ENCODE measurements at places on chromosomes 2 and 18.

DNA sequence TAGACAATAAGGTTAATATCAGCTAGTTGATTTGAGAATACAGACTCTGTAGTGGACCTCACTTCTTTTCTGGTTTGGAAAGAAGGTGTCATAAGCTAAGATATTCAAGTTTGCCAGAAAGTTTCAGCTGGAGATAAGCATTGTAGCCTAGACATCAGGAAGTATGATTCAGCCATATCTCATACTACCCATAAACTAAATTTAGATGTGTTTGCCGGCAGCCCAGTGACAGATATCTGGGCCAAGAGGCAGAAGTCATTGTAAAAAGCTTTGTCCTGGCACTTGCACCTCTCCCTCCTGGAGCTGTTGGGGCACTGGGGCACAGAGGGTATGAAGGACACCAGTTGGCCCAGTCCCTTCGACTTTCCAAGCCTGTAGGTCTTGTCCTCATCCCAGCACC is 128.0 kb downstream of the EPHA4 start:
- no peak for DNase-seq

GRCh38 chr2:98713332-98714015 is 17.5 kb downstream of the MGAT4A start:
- DNase-seq = no peak

- no peak for DNase-seq
These were observed 11.9 kb upstream of the NT5DC4 start for GRCh38 chr2:112708968-112709367.

DNA sequence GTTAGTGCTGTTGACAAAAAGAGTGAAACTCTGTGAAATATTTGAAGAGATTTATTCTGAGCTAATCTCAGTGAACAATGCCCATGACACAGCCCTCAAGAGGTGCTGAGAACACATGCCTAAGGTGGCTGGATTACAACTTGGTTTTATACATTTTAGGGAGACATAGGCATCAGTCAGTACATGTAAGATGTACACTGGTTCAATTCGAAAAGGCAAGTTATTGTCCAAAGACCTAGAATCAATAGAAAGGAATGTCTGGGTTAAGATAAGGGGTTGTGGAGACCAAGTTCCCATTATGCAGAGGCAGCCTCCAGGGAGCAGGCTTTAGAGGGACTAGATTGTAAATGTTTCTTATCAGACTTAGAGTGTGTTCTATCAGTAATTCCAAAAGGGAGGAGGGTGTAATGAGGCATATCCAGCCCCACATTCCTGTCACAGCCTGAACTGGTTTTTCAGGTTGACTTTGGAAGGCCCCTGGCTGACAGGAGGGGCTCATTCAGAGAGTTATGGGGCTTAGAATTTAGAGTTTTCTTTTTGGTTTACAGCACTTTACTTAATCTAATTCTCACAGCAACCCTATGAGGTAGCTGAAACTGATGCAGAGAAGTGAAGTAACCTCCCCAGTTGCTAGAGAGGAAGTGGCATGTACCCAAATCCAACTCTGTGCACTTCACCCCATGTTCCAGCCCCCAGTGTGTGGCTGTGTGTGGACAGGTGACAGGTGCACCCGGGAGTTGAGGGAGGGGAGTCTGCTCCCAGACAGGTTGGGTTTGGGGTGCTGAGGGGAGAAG is 28.3 kb upstream of the ASAP2 start:
- DNase-seq = no peak

DNA sequence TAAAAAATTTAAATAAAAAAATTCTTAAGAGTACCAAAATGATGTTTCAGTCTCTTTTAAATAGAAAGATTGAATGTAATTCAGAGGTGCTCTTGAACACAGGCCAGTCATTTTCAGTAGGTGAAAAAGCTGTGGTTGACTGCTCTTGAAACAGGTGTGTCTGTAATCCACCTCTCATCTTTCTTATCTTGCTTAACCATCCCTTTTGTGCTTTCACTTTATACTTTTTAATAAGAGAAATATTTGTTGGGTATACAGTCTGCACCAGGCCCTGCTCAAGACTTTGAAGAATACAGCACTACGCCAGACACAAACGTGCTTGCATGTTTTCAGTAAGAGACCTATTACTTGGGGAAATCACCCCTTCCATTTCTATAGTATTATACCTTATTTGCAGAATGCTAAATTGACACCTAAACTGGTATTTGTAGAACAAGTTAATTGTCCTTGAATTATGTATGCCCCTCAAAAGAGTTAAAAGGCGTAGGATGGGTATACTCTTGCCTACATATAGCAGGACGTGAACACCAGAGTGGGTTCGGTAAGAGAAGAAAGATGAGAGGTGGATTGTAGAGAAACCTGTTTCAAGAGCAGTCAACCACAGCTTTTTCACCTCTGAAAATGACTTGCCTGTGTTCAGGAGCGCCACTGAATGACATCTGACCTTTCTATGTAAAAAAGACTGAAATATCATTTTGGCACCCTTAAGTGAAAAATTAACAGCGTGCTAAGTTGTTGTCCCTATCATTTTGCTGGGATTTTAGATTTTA is 4.0 kb upstream of the RTN4 start:
- DNase-seq = no peak

DNA sequence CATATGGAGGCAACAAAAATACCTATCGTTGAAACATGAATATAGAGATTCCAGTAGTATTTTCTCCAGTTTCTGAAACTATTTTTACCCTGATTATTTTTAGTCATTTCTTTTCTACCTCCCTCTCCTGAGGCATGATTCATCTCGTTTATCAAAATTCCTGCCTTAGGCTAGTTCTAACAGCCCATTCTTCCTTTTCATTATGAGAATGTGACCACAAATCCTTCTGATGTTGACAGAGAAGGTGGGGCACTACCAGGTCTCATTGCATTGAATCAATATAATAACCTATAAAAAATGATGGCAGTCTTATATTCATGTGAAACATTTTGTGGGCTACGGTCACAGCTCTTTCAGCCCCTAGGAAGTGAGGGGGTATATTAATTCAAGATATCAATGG is 406.5 kb upstream of the UBE2E3 start:
- DNase-seq = no peak

DNA sequence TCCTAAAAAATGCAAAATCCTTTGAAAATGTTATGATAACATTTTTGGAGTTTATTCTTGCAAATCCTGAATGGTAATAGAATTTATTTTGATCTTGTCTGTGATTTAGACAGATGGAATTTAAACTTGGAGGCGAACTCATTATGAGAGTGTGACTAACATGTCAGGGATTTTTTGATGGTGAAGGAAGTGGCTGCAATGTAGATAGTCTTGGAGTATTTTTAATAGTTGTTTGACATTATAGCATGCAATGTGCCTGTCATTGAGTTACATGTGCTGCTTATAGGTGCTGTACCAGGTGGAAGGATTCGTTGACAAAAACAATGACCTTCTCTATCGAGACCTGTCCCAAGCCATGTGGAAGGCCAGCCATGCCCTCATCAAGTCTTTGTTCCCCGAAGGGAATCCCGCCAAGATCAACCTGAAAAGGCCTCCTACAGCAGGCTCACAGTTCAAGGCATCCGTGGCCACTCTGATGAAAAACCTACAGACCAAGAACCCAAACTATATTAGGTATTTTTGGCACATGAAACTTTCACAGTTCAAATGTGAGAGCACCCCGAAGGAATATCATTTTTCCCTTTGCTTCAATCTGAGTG is 141.8 kb downstream of the MYO1B start:
- DNase-seq = no peak

All from left renal pelvis (tissue), 4 donors.